ENCODE measurements at places on chromosomes 3 and 15. TPM values are rescaled to one million over a fixed set of nuclear protein-coding genes. Genes with fewer than 3 reads are reported as not detected.

The ITGA11 gene
- 29.6 TPM for total RNA-seq

The SH3GL3 gene
- under 0.01 TPM for total RNA-seq

The PLA2G4D gene
- total RNA-seq, result not detected

The EFHB gene
- total RNA-seq, result 1.0 TPM

- DNase-seq, result no peak
Observed at GRCh38 chr3:123611082-123611481, 26.2 kb upstream of the HACD2 start.

GRCh38 chr3:106560451-106560966 is 691.7 kb upstream of the CBLB start:
- DNase-seq, result peak; percentile 78

All from fibroblast of lung (primary cell).